ENCODE measurements at places on chromosomes 5 and 9. TPM values are rescaled to one million over a fixed set of nuclear protein-coding genes. Genes with fewer than 3 reads are reported as not detected.
A peak's percentile ranks its signal among the peaks of the same experiment; 100 is the strongest.

GRCh38 chr9:132341177-132341840 is 13.5 kb downstream of the SETX start:
- no peak for DNase-seq

GRCh38 chr5:179759581-179760551 is 27.2 kb downstream of the MAML1 start:
- DNase-seq: no peak

GRCh38 chr5:179417016-179417415 is 71.8 kb upstream of the ADAMTS2 start:
- no peak for DNase-seq

GRCh38 chr5:78787783-78788182 is 139.2 kb upstream of the LHFPL2 start:
- DNase-seq: no peak

DNA sequence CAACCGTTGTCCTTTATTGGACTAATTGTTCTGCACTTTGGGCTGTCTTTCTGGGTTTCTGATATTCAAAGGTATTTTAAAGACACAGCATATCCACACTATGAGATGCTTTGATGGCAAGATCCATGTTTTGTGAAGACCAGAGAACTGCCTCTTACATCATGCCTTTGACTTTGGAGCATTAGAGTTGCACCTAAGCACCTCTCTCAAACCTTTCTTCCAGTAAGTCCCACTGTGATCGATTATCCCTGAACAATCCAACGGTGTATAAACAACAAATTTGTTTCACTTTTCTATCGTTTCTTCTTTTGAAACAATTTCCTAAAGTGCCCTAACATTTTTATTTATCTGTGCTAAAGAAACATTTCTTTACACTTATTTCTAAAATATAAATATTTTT is 144.4 kb downstream of the KCTD16 start:
- DNase-seq: no peak

DNA sequence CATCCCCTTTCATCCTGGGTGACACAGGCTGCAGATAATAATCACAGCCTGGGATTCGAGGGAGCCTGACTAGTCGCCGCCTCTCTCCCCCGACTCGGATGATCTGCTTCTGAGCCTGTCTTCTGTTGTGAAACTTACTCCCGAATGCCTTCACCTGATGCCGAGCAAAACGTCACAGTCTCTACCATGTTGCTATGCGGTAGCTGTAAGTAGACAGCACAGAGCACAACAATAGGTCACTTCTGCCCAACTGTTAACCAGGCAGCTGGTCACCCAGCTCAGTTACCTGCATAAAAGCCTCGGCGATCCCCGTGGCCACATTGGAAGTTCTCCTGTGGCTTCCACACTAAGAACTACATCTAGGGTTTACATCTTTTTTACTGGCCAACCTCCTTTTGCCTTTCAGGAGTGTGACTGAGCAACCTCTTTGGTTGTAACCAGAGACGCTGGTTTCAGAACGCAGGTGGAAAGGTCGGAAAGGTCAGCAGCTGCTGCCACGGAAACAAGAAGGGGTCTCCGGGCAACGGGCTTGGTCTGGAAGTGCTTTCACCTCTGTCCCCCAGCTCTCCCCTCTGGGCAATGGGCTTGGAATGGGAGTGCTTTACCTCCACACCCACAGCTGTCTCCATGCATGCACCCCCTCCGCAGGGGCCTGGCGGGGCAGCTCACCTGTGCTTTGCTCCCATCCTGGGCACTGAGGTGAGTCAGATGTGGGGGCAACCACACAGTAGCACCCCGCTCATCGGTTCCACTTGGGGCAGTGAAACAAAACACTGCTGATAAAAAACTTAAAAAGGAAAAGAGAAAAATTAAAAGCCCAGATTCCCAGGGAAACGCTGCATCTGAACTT is 7.6 kb upstream of the PPP1R26 start:
- DNase-seq: no peak

GRCh38 chr5:54455413-54456157 is at the start of gene HSPB3:
Gene HSPB3, plus strand, starts transcription at chr5:54455699. Its CDS starts 91 bp downstream, at chr5:54455790.
- no peak for DNase-seq

- DNase-seq: no peak
Observed at GRCh38 chr5:165139721-165140120, 1634.3 kb downstream of the MAT2B start.

- no peak for DNase-seq
Observed at GRCh38 chr9:15144622-15145061, 162.4 kb downstream of the TTC39B start.

- no peak for DNase-seq
Observed at GRCh38 chr9:112310826-112311225, 22.6 kb downstream of the PTBP3 start.

DNA sequence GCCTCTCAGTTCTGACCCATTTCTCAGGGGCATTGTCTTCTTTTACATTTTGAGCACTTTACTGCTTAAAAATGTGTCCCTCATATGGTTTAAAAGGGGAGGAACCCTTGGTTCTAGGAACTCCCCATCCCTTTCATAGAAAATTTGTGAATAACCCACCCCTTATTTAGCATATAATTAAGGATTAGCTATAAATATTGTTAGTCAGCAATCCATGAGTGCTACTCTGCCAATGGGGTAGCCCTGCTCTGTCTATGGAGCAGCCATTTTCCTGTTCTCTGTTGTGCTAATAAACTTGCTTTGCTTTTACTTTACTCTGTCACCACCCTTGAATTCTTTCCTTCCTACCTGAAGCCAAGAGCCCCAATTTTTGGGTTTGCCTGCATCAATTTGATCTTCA is 12.3 kb upstream of the NNT start:
- DNase-seq: no peak

- DNase-seq: peak; percentile 64
Observed at GRCh38 chr5:112492291-112492690, 73.2 kb upstream of the EPB41L4A start.

DNA sequence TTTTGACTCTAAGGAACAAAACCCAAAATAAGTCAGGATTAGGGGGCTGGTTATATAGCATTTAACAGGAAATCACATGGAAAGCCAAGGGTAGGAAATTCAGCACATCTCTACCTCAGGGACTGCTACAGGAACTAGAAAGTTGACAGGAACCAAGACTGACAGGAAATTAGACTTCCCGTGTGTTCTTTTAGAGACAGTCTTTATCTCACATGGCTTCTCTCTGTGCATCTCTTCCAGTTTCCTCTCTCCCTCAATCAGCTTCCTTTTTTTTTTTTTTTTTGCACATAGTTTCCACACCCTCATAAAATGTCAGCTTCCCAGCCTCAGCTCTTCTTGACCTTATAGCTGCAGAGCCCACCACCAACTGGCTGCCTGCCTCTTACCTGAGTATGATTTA is 4.8 kb downstream of the RECK start:
- no peak for DNase-seq

PKD2L2 gene
- total RNA-seq: not detected

ASS1 gene
- total RNA-seq: 271 TPM

BRINP1 gene
- total RNA-seq: 1.8 TPM

ZDHHC11 gene
- 39.5 TPM for total RNA-seq

CXCL14 gene
- 2.3 TPM for total RNA-seq
